Frontal cortex (tissue), 4 donors: ENCODE measurements at places on chromosomes 7 and 10. TPM values are rescaled to one million over a fixed set of nuclear protein-coding genes. Genes with fewer than 3 reads are reported as not detected.

- DNase-seq: no peak
These were observed 59.1 kb downstream of the MALSU1 start for GRCh38 chr7:23358152-23358674.

DNA sequence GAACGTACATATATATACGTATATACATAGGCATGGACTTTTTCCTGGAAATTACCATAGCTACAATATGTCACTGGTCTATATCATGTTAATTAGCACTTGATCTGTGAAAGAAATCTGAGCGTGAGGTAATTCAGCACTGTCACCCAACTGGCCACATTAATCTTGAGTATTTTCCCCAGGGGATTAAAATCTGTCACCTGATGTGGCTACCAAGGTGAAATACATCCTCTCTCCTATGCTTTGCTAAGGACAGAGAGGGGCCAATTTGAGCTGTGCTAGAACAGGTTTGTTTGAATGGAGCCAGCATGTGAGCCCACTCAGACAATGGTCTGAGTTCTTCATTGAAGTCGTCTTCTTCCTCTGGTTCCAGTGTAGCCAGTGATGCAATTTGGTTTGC, 33.3 kb downstream of the CYCS start:
- DNase-seq: no peak

DNA sequence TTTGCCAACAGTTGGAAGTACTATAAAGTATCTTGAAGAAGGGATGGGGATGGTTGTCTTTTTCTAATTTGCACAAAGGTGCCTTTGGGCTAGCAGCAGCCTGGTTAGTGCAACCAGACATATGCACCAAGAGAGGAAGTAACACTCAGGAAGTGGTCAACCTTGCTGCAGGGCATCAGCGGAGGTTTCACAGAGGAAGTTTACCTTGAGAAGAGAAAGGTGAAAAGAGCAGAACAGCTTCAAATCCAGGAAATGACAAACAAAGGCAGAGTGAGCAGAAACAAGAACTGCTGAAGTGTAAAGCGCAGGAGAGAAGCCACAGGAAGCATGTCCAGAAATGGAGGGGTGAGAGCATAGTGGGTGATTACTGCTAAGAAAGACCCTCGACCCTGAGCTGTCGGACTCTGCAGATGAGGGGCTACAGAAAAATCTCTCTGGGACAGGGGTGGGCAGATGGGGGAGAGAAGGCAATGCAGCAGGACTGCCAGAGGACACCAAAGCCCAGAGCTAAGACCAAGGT, 66.9 kb downstream of the STK17A start:
- DNase-seq: no peak

- no peak for DNase-seq
These were observed 97.1 kb downstream of the WDR37 start for GRCh38 chr10:1153251-1153763.

- DNase-seq: no peak
These were observed 81.4 kb downstream of the ABI1 start for GRCh38 chr10:26779176-26779860.

- DNase-seq: no peak
These were observed 48.8 kb downstream of the PNLIPRP3 start for GRCh38 chr10:116476461-116476860.

GRCh38 chr7:44935016-44935415, 43.8 kb downstream of the MYO1G start:
- no peak for DNase-seq

- DNase-seq: no peak
These were observed 92.0 kb upstream of the PAX2 start for GRCh38 chr10:100653238-100653956.

DNA sequence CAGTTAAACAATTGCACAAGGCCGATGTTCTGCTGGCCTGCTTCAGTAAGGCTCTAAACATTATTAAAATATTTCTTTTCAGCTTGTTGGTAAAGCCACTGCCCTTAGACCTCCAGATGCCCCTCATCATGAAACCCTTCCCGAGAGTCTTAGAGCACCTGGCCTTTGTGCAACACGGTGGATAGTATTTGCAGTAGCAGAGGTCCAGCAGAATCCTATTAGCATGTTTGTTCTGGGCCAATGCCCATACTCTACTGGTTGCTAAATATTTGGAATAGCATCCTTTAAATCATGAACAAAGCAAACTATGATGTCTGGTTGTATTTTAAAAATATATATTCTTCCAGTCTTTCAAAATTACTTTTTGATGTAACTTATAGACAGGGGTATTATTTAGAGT, 584.6 kb downstream of the CNTNAP2 start:
- no peak for DNase-seq

DNA sequence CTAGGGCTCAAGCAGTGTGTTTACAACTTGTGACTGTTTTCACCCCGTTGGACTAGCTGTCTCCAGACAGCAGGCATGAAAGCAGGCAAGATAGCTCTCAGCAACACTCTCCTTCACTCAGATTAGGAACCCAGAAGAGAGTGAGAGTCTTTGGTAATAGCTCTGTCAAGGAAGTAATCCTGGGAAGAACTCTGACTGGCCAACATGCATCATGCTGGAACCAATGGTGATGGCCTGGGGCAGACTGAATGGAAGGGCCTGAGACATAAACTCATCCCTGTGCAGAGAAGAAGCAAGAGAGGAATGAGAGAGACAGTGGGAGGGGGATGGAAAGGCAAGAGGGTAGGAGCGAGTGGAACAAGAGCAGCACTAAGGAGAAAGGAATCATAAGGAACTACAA, 48.9 kb downstream of the AKR1D1 start:
- no peak for DNase-seq

DNA sequence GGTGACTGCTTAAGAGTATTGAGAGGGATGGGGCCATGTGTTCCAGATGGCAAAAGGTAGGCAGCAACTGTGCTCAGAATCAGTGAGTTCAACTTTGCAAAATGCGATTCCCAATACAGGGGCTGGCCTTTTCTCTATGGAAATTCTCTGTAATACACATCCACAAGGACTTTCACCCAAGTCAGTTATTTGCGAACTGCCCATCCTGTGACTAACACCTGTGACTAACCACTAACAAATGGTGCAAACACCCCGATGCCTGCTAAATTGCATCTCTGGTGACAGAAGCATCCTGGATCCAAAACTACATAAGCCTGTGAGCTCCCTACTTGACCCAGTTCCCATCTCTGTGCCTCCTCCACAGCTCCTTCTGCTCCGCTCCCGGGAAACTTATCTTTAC, 9.0 kb upstream of the CUZD1 start:
- DNase-seq: no peak

DNA sequence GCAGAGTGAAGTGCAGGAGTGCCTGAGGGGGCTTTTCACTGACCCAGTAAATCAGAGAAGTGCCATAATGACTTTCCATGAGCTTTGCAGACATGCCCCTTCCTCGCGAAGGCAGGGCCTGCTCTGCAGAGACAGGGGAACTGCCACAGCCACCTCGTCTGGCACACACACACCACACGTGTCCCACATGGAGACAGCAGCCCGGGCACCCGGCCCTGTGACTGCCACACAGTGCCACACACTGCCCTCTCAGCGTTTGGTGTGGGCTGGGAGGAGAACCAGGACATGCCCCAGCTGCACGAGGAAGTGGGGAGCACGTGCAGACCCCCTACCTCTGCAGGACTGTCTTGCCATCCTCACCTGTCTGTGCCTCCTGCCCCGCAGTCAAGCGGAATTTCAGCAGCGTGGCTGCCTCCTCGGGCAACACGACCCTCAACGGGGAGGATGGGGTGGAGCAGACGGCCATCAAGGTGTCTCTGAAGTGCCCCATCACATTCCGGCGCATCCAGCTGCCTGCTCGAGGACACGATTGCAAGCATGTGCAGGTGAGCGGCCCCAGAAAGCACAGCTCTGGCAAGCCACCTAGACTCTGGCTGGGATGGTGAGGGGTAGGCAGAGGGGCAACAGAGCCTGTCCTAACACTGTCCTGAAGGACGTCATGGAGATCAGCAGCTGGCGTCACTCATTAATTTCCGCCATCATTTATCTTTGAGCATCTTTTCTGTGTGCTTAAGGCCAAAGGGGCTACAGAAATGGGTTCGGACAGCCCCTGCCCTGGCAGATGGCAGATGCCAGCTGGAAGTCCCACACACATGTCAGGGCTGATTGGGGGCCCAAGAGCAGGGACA, 43.4 kb upstream of the PPIF start:
- no peak for DNase-seq

DNA sequence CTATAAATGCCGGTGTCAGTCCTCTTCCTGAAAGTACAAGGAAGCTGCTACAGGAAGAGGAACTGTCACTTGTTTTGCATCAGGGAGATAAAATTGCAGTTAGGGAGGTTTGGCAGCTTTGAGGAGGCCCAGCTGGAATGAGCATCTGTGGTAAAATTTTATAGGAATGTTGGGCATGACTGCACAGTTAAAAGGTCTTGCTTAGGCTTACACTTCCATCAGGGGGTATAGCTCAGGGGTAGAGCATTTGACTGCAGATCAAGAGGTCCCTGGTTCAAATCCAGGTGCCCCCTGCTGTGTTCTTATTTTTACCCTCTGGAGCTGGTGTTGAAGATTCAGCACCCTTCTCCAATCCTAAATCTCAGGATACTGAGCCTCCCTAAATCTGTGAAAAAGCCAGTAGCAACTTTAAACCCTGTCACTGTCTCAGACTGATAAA, 65.9 kb downstream of the ZNF467 start:
- no peak for DNase-seq

GRCh38 chr7:4066206-4066605, 615.9 kb upstream of the FOXK1 start:
- no peak for DNase-seq

DNA sequence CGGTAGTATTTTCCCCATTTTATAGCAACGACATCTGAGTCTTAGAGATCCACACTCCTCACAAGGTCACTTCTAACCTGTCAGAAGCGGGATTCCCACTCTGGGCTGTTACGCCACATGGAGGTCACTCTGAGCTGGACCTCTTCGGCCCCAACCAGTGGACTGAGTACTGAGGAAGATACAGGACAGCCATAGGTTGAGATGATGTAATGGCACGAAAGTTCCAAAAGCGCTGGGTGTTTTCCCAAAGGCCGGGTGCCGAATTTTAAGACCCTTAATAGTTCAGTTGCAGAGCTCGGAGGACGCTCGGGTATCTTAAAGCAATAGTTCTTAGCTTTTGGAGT, 699 bp downstream of the GHITM start:
- DNase-seq: no peak

DNA sequence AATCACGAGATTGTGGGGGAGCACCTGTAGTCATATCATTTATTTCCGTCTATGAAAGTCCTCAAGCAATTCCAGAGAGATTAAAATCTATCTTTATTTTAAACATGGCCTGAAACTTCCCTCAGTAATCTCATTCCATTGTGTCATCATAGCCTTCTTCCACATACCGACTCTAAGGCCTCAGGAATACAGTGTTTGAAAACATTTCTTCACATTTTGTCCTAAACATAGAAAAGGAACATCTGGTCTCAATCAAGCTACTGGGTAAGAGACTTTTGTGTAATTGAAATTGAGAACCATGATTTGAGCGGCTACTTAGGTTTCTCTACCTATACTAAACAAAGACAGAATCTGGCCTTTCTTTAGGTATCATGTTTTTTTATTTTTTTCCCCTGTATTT, 78.0 kb upstream of the ELMO1 start:
- DNase-seq: no peak

- DNase-seq: no peak
These were observed 41.5 kb downstream of the CYP17A1 start for GRCh38 chr10:102795453-102796406.

- DNase-seq: no peak
These were observed 155.2 kb downstream of the HPSE2 start for GRCh38 chr10:99080275-99080945.

- DNase-seq: no peak
These were observed 24.2 kb downstream of the STRA8 start for GRCh38 chr7:135257790-135258189.

- DNase-seq: no peak
These were observed 16.9 kb downstream of the KCNMA1 start for GRCh38 chr10:77620731-77621130.

GRCh38 chr7:6691609-6692106, 15.1 kb downstream of the ZNF12 start:
- DNase-seq: no peak

DNA sequence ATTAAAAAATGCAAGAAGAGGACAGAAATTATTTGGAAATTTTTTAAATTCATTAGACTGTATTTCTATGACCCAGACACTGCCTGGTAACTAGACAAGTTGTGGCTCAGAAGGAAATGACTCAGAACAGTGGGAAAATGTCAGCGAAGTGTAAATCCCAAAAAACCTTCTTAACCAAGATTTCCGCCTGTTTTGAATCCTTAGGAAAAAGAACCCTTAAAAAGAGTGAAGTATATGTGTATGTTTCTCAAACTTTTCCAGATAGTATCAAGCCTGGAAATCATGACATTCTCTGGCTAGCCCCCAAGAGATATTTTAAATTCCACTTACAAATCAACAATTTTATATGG, 42.7 kb upstream of the PLXNA4 start:
- no peak for DNase-seq

DNA sequence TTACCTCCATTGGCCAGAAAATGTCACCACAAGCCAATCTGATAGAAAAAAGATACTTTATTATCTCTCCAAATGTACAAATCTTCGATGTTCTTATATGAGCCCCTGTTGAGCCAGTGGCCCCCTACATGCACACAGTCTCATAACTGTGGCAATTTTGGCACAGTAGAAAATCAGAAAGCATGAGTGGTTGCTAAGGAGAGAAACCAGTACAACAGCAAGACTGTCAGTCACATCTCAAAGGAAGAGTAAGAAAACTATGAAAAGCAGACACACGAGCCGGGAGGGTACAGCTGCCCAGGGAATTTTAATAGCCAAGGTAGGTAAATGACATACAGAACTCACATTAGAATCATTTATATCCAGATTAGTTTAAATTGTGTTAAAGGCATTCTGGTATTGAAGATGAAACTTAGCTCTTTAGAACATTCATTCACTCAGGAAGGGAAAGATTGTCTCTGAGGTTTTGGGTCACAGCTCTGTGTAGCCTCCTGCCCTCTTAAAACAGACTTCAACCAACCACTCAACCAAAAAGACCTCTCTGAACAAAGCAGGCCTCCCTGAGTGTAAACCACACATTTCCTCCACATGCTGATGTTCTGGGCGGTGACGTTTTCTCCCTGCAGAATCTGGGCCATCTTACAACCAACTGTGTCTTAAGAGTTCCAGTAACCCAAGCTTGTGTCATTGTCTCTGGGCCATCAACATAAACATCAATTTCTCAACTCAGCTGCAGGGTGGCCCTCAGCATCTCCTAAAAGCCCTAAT, 80.8 kb upstream of the ADAM12 start:
- DNase-seq: no peak

Gene TPK1
- 7.3 TPM for total RNA-seq

Gene CTNNA3
- 2.0 TPM for total RNA-seq

Gene PLEKHS1
- total RNA-seq: not detected

Gene PYROXD2
- 2.4 TPM for total RNA-seq

Gene PTN
- 154 TPM for total RNA-seq

Gene DNAJC12
- 4.5 TPM for total RNA-seq

Gene CUZD1
- total RNA-seq: 0.41 TPM

Gene MAT1A
- under 0.01 TPM for total RNA-seq

Gene HOXA7
- not detected for total RNA-seq
